Mesendoderm (in vitro differentiated cells): ENCODE measurements at places on chromosomes 5 and 9.

DNA sequence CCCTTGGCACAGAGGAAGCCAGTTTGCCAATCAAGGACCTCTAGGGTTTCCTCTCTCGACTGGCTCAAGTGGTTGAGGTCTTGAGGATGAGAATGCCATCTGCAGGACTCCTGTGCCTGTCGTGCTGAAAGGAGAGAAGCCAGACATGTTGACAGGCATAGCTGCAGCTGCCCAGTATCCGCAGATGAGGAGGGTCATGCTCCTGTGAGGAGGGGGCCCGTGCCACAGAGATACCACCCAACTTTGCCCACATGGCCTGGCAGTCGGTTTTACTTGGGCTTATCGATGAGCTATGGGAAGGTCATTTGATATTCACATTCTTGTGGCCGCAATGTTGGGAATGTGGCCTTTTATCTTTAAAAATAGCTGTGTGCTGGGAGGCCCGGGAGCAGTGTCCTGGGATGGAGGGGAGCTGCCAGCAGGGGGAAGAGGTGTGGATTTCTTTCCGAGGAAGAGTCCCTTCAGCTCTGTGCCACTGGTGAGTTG, 17.4 kb downstream of the FRMPD1 start:
- peak; percentile 71 for DNase-seq

- no peak for DNase-seq
Observed at GRCh38 chr9:117278020-117278419, 136.8 kb downstream of the ASTN2 start.

DNA sequence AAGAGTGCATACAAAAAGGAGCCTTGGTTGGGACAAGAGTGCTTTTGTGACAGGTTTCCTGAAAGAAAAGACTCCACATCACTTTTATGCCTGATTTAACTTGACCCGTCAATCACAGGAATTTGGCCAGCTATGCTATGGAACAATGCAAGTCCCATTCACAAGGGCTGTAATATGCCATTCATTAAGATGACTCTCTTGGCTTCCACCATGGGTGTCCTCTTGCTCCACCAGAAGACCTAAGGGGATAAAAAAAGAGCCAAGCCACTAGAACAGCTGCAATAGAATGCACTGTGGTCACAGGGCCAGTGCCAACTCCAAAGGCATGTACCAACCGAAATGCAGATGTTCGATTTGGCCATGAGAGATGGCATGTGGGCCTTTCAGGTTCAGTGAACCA, 480.1 kb upstream of the MPDZ start:
- DNase-seq = no peak

DNA sequence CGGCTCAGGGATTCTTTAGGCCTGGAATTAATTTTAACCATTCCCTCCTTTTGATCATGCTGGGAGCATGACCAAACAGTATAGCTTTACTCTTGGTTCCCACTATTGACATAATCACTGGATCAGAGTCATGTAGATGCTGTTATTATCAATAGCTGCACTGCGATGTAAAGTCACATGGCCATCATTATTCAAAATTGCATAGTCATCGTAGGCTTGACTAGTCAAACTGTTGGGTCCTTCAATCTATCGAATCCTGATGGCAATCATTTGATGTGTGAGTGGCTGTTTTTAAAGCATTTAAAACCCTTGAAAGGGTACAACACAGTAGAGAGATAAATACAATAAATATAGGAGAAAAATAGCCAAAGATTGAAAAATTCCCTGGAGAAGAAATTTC, 1194.1 kb downstream of the EFNA5 start:
- no peak for DNase-seq

DNA sequence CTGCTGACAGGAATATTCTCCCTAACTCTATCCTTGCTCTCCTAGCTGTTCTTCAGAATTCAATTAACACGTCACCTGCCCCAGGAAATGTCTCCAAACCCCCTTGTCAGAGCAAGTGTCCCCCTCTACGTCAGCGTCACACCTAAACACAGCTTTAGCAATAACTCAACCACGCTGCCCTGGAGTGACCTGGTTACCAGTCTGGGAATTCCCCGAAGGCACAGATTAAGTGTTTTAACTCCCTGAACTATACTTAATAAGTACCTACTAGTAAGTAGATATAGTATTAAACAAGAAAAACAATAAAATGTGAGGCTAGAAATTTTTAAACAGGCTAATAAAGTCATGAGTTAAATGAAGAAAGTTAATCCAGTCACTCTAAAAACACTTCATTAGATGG, 78.4 kb downstream of the FANCC start:
- DNase-seq = no peak

- no peak for DNase-seq
Observed at GRCh38 chr5:159038907-159039306, 60.8 kb downstream of the EBF1 start.

DNA sequence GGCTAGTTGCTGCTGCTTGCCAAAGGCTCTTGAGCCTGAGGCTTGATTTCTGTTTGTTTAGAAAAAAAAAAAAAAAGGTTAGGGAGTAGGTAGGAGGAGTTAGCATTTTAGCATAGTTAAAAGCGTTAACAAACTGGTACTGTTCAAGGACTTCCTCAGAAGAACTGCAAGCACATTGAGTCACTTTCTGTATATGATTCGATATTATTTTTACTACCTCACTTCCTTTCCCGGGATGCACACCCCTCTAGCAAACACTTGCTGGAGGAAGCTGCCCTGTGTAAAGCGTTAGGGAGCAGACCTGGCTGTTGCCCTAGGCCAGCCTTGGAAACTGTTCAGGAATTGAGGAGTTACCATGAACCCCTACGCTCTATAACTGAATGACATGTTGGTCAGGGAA, 15.7 kb upstream of the CEP120 start:
- DNase-seq = no peak

DNA sequence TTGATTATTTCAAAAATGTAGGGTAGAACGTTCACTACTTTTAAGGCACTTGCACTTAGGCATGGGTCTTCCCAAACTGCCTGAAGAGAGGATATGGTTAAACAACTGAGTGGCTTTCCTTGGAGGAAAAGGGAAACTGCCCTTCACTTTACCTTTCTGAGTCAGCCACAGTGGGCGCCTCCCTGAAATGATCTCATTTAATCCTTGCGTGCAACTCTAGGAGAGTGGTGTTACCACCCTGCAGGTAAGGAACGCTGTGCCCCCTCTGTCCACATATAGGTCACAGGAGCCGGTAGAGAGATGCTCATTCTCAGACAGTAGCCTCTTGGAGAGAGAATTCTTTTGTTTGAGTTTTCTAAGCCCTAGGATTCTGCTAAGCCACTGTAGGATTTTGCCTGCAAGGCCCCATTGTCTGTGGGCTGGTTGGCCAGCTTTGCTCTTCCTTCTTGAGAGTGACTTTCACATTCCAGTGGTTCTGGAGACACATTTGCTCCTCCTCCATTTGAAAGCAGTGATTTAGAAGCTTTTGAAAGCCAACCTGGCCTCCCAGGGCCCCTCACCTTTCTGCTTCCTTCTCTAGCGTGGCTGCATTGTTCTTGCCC, 110.3 kb upstream of the CTSL start:
- peak; percentile 79 for DNase-seq

DNA sequence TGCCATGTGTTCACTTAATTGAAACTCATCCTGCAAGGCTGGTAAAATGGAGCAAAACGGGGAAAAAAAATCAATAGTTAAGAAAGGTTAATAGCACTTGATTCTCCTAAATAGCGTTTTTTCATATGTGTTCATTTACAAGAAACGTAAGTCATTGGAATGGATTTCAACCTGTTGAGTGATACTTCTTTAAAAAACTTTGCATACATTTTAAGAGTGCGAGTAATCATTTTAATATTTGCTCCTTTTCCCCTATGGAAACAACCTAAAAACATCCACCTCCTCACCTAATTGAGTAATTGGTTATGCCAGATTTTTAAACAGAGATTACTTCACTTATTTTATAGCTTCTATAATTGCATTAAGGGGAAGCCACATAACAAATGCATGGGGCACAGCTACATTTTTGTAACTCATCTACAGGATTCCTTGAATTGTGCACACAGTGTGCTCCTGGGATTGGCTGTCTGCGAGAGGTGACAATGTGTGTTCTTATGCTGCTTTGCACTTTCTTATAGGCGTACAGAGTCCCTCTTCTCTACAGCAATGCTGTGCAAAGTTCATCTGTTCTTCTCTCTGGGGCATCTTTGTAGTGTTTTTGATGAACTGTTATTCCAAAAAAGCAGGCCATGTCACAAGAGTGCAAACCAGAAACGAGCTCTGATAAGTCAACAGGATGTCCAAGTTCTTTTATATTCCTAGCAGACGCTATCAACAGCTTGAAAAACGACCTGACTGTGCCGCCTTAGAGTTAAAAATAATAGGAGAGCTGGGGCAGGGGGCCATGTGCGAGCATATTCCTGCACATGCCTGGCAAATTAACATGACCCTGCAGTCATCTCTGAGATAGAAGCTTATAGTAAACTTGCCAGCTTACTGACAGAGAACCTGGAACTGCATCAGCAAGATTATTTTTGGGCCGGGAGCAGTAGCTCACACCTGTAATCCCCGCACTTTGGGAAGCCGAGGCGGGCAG, 117.9 kb downstream of the GOLPH3 start:
- DNase-seq = no peak

- no peak for DNase-seq
Observed at GRCh38 chr5:142825378-142826089, 55.4 kb downstream of the ARHGAP26 start.

- no peak for DNase-seq
Observed at GRCh38 chr9:115978659-115979096, 174.9 kb upstream of the PAPPA start.

DNA sequence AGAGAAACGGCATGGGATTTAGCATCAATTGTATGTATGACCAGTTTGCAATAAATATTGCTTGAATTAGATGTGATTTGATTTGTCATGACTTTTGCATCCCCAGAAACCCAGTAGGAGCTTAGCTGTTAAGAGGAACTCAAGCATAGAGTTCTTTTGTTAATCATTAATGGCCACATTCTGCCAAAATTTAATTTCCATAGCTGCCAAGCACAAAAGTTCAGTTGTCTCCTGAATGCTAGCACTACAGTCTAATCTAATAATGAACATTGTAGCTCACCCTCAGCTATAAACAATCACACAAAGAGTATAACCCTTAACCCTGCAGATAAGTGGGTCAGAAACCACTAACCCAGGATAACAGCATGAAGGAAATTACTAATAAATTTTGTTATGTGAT, 169.8 kb upstream of the GRAMD2B start:
- no peak for DNase-seq

DNA sequence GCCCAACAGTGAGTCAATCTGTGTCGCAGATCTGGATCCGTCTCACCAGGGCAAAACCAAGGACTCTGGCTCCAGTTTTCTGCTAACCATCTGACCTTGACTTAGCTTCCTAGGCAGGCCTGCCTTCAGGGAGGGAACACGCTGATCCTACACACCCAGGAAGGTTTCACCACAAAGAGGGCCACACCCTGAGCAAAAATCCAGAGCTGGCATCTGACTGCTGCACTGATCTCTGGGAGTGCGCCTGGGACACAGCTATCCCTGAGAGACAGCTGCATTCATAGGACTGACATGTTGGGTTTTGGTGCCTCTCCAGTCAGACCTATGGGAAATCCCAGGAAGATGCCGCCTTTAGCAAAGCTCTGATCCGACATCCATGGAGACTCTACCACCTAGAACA, 47.5 kb downstream of the CDK5RAP2 start:
- DNase-seq = no peak

DNA sequence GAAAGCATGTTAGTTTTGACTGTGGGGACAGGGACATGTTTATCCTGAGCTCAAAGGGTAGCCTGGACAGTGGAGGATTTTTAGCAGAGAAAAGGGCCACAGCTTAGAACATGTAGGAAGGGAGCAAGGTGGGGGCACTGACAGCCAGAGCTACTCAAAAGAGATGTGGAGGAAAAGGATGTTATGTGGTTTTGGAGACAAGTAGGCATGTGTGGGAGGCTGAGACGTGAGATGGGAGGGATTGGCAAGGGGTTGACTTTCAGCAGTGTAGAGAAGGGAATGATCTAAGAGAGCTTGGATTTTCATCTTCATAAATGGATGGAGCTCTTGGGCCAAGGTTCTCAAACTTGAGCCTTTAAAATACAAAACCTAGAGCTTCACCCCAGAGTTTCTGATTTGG, 24.0 kb downstream of the SYK start:
- no peak for DNase-seq

- no peak for DNase-seq
Observed at GRCh38 chr5:119070578-119070827, 384 bp upstream of the DMXL1 start.

DNA sequence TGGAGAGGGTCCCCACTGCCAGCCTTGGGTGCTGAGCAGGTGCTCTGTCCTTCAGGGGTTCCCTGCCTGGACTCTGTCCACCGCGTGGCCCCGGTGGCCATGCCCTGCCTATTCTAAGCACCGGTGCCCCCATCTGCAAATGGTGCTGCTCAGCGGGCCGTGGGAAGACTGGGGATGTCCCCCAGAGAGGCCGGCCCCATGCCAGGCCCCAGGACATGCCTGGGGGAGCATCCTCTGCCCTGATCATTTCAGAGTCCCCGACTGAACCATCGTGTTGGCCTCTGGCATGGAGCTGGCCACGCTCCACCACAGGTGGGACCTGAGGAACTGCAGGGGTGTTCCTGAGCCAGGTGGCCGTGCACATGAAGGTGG, 64.7 kb downstream of the RXRA start:
- DNase-seq = no peak

GRCh38 chr5:169941542-169941941, 38.8 kb downstream of the INSYN2B start:
- DNase-seq = no peak

DNA sequence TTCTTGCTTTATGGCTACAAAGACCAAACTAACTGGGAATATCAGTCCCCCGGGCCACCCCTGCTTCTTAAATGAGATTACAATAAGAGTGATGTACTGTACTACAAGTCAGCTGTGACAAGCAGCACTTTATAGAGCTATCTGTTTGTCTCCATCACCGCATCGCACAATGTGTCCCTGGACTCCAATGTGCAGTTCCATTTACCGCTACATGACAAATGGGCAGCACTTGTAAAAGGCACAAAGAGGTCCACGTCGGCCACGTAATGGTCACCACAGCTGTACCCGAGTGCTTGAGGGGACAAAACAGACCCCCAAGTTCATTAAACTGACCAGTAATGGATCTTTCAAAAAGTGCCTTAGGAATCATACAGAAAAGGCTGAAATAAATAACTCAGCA, 54.1 kb downstream of the PSMB7 start:
- no peak for DNase-seq

GRCh38 chr9:134666831-134667230, 25.2 kb downstream of the COL5A1 start:
- no peak for DNase-seq

GRCh38 chr5:34895641-34896419, 19.5 kb downstream of the RAD1 start:
- DNase-seq = peak; percentile 58
